ENCODE measurements at places on chromosomes 2 and 18. TPM values are rescaled to one million over a fixed set of nuclear protein-coding genes. Genes with fewer than 3 reads are reported as not detected.
A peak's percentile ranks its signal among the peaks of the same experiment; 100 is the strongest.

Gene CBLN2
- total RNA-seq, result not detected

DNA sequence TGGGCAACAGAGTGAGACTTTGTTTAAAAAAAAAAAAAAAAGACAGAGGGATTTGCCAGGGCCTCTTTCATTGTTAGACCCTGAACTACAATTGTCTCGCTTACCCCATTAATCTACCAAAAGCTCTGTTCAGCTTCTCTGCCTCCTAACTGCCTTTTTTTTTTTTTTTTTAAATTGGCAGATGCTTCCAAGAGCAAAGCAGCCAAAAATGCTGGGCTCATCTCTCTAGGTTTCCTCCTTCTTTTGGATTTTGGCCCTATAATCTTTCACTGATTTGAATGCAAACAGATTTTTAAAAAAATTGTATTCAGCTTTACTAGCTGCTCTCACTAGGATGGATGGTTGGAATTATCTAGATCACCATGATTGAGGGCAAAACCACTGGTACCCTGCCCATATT is 33.2 kb upstream of the RAPGEF4 start:
- no peak overlapping the region for H3K27ac ChIP-seq
- no peak overlapping the region for H3K4me3 ChIP-seq
- DNase-seq, result no peak
- H3K4me1 ChIP-seq, result peaks cover 5% of the 10 kb centered on the region

Gene UCN
- total RNA-seq, result 1.3 TPM

- no peaks in the 10 kb centered on the region for H3K27me3 ChIP-seq
- no peak overlapping the region for H3K27ac ChIP-seq
- no peak overlapping the region for H3K4me3 ChIP-seq
- DNase-seq, result no peak
These were observed 801.0 kb downstream of the TDRD15 start for GRCh38 chr2:21924640-21925285.

GRCh38 chr18:57218281-57218680 is 71.4 kb downstream of the BOD1L2 start:
- no peak for DNase-seq
- H3K36me3 ChIP-seq, result no peaks in the 10 kb centered on the region
- no peaks in the 10 kb centered on the region for H3K27me3 ChIP-seq
- H3K27ac ChIP-seq, result no peak overlapping the region
- no peak overlapping the region for H3K4me3 ChIP-seq

Gene KIAA2012
- total RNA-seq, result not detected

- no peaks in the 10 kb centered on the region for H3K4me1 ChIP-seq
- H3K27me3 ChIP-seq, result no peaks in the 10 kb centered on the region
- H3K36me3 ChIP-seq, result no peaks in the 10 kb centered on the region
- H3K27ac ChIP-seq, result no peak overlapping the region
- no peak overlapping the region for H3K4me3 ChIP-seq
These were observed 148.8 kb upstream of the DLGAP1 start for GRCh38 chr18:4603955-4604354.

Gene MAP2
- total RNA-seq, result not detected

- no peak overlapping the region for H3K4me3 ChIP-seq
- peaks cover 28% of the 10 kb centered on the region for H3K36me3 ChIP-seq
- peaks cover 9% of the 10 kb centered on the region for H3K4me1 ChIP-seq
- H3K27ac ChIP-seq, result no peak overlapping the region
- DNase-seq, result no peak
These were observed 19.9 kb downstream of the WDSUB1 start for GRCh38 chr2:159266554-159266953.

DNA sequence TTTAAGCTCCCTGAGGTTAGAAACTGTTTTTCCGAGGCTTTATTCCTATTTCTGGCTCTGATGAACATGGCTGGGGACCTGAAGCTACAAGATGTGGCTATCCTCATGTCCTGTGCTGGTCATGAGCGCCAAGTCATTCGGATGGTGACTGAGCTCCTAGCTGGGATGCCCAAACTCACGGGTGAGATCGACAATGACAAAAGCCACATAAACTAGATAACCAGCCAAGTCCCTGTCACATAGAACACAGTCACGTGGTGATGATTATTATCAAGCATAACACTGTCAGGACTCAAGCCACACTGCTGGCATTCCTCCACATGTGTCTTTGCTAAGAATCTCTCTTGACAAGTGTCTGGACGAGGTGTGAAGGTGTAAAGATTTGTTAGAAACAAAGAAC is 274.9 kb downstream of the CLIP4 start:
- no peaks in the 10 kb centered on the region for H3K4me1 ChIP-seq
- DNase-seq, result no peak
- H3K27me3 ChIP-seq, result peaks cover 38% of the 10 kb centered on the region
- no peak overlapping the region for H3K27ac ChIP-seq

DNA sequence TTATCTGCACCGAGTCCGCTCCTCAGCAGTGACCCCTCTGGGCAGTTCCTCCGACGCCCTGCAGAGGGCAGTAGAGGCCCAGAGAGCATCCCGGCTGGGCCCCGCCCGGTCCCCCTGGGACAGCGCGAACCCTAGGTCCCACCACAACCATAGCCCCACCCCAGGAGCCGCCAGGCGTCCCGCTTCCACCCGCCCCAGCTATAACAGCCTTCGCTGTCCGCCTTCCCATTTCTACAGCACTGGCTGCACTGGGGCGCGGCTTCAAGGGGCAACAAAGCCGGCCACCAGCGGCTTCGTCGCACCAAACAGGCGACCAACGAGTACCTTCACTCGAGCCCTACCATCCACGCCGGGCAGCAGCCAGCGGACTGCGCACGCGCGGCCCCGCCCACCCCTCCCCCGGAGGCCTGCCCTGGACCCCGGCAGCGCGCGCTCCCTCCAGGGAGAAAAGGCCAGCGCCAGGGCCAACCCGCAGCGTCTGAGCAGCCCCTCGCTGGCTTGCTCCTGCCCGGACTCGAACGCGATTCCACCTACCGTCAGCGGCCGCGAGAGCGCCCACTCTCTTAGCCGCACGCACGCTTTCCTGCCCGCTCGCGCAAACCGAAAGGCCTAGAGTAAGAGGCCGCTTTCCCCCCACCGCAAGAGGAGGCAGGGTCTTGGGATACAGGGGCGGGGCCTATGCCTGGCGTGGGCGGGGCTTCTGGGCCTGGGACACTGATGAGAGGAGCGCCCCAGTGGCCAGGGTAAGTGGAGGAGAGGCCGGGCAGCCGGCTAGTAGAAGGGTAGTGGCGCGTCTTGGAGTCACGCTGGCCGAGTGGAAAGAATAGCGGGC is at the start of gene NHEJ1:
Gene NHEJ1 (minus strand): TSS at position 630 of the 832 bp plus-strand sequence. CDS start 2,453 bp downstream, outside the sequence.
- peaks cover 17% of the 10 kb centered on the region for H3K4me1 ChIP-seq
- DNase-seq, result peak; percentile 95
- H3K27ac ChIP-seq, result peak within 1 kb of the TSS; percentile 77
- peaks cover 11% of the 10 kb centered on the region for H3K36me3 ChIP-seq

- no peak overlapping the region for H3K27ac ChIP-seq
- no peaks in the 10 kb centered on the region for H3K4me1 ChIP-seq
- no peaks in the 10 kb centered on the region for H3K27me3 ChIP-seq
- no peaks in the 10 kb centered on the region for H3K36me3 ChIP-seq
These were observed 40.0 kb downstream of the TEX44 start for GRCh38 chr2:231632559-231633142.

GRCh38 chr2:240360645-240361475 is 74.6 kb upstream of the GPC1 start:
- no peak overlapping the region for H3K4me3 ChIP-seq
- no peak for DNase-seq
- H3K27ac ChIP-seq, result no peak overlapping the region
- no peaks in the 10 kb centered on the region for H3K36me3 ChIP-seq
- peaks cover 2% of the 10 kb centered on the region for H3K27me3 ChIP-seq

GRCh38 chr2:216001216-216002100 is 11.9 kb downstream of the MREG start:
- DNase-seq, result no peak
- peaks cover 34% of the 10 kb centered on the region for H3K4me1 ChIP-seq
- H3K36me3 ChIP-seq, result no peaks in the 10 kb centered on the region
- no peak overlapping the region for H3K4me3 ChIP-seq
- no peak overlapping the region for H3K27ac ChIP-seq

DNA sequence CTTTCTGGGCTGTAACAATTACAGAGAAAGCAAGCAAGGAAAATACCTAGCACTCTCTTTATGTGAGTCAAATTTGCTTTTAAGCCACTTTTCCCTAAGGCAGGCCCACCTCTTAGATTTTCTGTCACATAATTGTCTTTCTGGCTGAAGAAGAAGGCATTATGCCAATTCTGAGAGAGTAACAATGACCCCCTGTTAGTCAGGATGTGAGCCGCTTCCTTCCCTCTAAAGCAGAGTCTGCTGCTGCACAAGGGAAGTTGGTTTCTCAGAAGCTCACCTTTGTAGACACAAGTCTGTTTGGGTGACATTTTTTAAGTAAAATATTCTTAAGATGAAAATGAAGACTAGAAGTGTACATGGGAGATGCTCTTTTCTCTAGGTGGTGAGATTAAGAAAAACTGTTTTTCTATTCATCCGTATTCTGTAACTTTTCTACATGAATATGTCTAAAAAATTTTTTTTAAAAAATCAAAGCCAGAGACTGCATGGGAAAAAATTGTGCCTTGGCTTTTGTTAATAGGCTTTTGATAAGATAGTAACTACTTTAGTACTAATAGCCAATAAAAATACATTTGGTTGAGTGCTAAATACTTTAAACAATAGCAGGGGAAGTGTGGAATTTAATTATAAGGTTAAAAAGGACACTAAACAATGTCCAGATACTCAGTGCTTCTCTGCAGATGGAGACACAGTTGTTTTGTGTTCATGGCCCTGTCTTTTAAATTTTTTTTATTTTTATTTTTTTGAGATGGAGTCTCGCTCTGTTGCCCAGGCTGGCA is 33.4 kb upstream of the VPS54 start:
- peak overlapping the region; percentile 47 for H3K27ac ChIP-seq
- no peaks in the 10 kb centered on the region for H3K36me3 ChIP-seq
- no peak overlapping the region for H3K4me3 ChIP-seq

GRCh38 chr2:163594497-163594896 is 141.3 kb downstream of the FIGN start:
- no peak for DNase-seq
- no peak overlapping the region for H3K4me3 ChIP-seq
- no peaks in the 10 kb centered on the region for H3K36me3 ChIP-seq
- H3K4me1 ChIP-seq, result no peaks in the 10 kb centered on the region
- H3K27ac ChIP-seq, result no peak overlapping the region
- no peaks in the 10 kb centered on the region for H3K27me3 ChIP-seq
